ENCODE measurements at places on chromosomes 4 and X.

- DNase-seq: no peak
These were observed 66.2 kb upstream of the GYPA start for GRCh38 chr4:144206711-144207110.

DNA sequence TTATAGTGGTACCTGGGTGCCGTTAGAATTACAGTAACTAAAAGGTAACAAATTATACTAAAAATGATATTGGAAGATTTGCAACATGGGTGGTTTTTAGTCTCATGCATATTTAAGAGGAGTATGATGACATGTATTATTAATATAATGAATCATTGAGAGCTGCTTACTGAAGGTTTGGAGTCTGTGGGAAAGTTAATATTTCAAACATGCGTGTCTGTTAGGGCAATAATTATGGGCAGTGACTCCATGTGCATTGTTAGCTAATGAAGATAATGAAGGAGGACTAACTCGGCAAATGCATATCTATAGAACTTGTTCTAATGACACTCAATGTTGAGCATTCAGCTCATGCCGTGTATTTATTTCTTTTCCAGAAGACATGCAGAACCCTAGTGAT is 47.1 kb downstream of the MTHFD2L start:
- DNase-seq: no peak

DNA sequence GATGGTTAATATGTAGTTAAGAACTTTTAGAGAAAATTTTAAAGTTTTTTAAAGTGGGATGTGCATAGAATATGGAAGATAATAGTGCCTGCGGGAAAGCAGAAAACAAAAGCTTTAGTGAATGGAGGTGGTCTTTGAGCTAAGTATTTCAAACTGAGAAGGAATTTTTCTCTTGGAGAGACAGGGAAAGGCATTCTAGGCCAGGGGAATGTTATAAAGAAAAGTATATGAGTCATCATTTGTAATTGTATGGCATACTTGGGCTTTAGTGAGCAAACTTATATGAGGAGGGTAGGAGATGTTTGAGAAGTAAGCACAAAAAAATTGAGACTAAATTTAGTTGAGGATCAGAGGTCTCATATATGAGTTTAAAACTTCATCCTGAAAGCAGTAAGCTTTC is 467.0 kb downstream of the PPARGC1A start:
- no peak for DNase-seq

DNA sequence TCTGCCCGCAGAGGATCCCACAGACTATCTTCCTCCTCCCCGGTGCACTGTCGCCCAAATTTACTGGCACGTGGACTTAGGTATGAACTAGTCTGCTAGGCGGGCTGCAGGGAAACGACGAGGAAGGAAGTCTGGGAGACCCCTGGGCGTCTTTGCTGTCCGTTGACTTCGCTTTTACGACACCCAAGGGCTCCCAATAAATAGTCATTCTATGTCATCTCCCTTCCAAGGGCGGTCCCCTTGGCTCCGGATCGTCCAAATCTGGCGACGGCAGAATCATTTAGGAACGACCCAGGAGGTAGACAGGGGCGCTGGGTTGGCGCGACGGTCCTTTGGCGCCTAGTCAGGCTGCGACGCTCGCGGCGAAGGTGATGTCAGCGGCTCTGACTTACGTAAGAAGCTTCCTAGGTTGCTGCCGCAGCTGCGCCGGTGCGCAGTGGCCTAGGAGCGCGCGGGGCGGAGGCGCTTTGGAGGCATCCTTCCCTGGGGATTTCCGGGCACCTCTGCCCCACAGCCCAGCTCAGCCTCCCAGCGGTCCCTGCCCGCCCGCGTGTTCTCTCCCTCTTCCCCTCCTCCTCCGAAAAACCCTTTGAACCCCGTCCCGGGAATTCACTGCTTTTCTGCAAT is 2.2 kb downstream of the NHS start:
- no peak for DNase-seq

GRCh38 chr4:183588169-183588675 is 70.8 kb downstream of the RWDD4 start:
- no peak for DNase-seq

GRCh38 chrX:19739683-19740082 is 147.7 kb downstream of the SH3KBP1 start:
- peak; percentile 28 for DNase-seq
